Stimulated activated CD8-positive, alpha-beta memory T cell treated with anti-CD3 and anti-CD28 coated beads, Interleukin-15, amount 100 ng/mL, for 24 hours (primary cell): ENCODE measurements at places on chromosomes 1 and 21.

DNA sequence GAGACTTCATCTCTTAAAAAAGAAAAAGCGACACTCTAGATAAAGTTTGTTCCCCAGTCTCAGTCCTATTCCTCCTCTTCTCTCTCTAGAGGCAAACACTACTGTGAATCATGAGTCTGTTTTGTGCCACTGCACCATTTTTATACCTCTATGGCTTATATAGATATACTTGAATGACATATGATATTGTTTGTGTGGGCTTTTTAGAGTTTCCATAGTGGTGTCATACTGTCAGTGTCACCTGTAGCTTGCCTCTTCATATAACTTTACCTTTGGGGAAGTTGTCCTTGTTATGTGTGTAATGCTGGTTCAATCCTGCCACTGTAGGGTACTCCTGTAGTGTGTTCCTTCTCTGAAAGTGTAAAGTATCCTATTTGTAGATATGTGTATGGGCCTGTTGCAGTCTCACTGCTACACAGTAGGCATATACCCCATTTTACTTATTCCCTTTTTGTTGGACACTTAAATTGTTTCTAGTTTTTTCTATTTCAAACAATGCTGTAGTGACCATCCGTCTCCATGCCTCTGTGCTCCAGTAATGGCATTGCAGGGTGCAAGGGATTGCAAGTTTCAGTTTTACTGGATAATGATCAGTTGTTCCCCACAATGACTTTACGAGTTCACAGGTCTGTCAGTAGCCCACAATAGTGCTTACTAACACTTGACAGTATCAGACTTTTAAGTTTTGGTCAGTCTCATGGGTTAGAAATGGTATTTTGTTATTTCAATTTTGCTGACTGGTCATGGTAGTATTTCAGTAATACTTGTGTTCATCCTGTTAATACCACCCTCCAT lies 2.7 kb downstream of the PRMT2 start:
- no peak for DNase-seq

GRCh38 chr1:230913496-230913895 lies 45.2 kb upstream of the C1orf198 start:
- no peak for DNase-seq

DNA sequence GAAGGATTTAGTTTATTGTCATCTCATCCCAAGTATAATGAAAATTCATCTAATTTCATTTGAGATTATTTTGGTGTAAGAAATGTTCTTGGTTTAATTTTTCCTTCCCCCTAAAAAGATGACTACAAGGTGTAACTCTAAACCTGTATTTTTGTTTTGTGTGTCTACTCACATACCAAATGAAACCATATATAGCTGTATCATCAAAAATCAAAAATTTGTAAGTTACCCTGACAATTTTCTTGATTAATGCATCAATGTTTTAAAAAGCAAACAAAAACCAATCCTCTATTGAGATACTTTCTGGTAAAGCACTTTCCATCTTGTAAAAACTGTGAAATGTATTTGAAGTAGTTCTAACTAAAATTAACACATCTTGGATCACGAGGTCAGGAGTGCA lies 30.8 kb downstream of the FH start:
- no peak for DNase-seq

- DNase-seq = no peak
Measured at GRCh38 chr1:90344963-90345730, 350.2 kb downstream of the ZNF326 start.

DNA sequence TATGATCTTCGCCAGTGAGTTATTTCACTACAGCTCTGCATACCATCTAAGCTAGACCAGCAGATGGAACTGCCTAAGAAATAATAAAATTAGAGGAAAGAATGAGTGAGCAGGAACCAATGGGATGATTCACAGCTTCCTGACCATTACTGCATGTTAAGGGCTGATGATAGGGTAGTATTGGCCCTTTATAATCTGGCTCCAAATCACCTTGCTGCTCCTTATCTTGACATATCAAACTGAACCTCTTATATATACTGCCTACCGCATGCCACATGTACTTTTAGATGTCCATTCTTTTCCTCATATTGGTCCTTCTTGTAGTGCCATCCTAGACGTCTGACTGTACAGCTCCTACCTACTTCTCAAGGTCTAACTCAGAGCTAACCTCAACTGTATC lies 524.4 kb downstream of the DPYD start:
- DNase-seq = no peak
